ENCODE measurements at places on chromosomes 5 and 9.

DNA sequence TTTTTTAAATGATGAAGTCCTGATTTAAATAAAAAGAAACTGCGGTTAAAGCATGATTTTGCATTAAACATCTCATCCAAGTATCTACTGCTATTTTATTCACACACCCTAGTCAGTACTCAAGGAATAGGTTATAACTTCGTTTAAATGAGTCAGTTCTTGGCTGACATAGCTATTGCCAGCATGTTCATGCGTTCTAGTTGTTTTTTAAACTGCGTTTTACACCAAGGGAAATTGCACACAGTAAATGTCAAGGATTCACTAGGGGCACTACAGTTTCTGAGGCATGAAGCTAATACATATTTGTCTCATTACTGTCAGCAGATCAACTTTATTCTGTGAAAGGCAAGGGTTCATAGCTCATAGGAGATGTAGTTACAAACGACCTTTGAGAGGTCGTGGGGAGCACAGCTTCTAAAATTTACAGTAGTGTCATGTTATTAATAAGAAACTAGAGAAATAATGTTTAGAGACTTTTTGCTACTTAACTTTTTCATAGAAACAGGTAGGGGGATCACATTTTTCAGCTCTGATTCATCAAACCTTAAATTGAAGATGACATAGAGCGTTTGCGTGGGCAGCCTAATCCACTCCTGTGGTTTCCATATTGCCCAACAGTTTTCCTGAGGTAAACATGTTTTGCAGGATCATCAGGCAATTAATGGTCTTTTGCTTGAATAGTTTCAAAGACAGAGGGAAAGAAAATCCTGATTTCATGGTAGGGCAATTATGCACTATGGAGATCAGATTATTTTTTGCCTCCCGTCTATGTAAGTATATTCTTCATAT, 2222.7 kb upstream of the WWC1 start:
- no peak for DNase-seq

DNA sequence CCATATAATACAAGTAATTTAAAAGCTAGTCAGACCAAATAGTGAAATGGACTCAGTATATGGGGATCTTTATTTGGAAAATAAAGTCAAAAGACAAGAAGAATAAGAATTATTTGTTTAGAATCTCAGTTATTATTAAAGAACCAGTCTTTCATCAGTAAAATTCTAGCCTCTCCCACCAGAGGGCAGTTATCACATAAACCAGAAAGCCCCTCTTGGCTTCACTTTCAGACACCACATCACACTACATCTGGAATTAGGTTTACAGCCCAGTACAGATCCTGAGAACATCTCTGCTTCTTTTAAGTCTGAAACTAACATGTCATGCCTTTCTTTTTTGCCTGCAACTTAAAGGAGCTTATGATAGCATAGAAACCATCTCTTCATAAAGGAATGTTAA, 12.2 kb upstream of the HSPB3 start:
- no peak for DNase-seq

DNA sequence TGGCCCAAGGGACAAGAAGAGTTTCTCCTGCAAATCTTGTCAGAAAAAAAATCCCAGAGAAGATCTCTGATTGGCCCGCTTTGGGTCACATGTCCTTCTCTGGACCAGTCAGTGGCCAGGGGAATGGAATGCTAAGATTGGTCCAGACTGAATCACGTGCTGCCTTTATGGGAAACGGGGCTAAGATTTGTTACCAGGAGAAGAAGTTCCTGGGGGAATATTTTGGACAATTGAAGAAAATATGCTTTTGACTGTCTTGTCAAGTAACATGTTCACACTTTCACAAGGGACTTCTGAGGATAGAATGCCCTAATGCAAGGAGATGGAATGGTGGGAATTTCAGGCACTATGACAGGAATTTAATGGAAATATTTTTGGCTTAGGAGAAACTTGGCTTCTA, 74.1 kb upstream of the SH3PXD2B start:
- no peak for DNase-seq

DNA sequence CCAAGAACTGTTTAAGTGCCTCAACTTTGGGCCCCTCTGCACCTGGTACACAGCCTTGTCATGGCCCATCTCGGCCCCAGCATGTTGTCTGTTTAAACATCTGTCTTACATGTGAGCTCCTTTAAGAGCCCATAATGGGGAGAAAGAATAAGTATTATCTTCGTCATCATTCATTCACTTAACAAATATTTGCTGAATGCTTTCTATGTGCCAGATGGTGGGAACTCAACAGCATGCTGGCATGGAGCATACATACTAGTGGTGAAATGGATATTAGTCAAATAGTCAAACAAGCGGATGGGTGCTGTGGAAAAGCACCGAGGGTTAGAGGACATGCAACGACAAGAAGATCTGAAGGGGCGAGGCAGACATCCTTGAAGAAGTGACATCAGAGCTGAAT, 54.5 kb downstream of the GABBR2 start:
- DNase-seq, result no peak

- no peak for DNase-seq
These were observed 163.3 kb upstream of the WWC1 start for GRCh38 chr5:168128111-168128510.

DNA sequence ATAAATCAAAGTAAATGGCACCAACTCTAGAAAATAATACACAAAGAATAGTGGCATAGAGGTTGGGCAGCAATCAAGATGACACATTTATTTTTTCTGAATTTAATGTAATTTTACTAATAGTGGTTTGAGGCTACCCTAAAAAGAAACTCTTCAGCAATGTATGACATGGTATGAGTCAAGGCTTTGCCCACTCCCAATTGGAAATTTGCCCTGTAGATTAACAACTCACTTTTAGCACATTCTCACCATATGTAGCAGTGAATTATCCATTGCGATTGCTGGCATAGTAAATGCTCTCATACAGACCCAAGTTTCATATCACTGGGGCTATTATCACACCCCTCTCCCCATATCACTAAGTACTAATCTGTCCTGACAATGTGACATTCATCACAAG, 832.1 kb upstream of the ZNF608 start:
- DNase-seq, result no peak

GRCh38 chr5:137622850-137623249, 113.0 kb downstream of the KLHL3 start:
- DNase-seq, result peak; percentile 73

GRCh38 chr5:169166078-169166477, 134.9 kb downstream of the SLIT3 start:
- no peak for DNase-seq

GRCh38 chr9:79301551-79302391, 270.0 kb upstream of the TLE4 start:
- no peak for DNase-seq

DNA sequence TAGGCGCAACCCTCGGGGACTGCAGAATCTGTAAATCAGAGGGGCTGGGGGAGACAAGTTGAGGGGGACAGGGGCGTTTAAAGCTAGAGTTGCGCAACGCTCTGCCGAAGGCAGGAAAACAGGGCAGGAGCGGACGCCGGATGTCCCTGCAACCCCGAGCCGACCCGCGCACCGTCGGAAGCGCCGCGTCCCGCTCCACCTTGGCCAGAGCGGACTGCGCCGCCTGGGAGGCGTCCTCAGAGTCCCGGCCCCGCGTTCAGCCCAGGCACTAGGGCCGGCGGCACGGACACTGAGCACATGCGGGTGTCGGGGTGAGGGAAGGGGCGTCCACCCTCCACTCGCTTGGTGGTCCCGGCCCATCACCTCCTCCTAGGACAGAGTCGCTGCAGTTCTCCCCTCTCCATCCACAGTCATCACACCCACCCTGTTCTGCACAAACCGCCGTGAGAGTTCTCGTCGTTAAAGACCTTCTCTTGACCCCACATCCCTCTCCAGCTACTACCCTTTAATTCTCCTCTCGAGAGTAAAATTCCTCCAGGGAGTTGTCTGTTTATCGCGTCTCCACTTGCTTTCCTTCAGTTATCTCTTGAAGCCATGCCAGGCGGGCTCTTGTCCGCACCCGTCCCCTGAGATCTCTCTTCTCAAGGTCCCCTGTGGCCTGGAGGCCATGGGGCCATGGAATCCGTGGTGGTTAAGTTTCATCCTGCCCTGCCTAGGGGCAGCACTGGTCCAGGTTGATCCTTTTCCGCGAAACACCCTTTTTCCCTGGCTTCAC, 796 bp upstream of the PDLIM7 start:
- no peak for DNase-seq

DNA sequence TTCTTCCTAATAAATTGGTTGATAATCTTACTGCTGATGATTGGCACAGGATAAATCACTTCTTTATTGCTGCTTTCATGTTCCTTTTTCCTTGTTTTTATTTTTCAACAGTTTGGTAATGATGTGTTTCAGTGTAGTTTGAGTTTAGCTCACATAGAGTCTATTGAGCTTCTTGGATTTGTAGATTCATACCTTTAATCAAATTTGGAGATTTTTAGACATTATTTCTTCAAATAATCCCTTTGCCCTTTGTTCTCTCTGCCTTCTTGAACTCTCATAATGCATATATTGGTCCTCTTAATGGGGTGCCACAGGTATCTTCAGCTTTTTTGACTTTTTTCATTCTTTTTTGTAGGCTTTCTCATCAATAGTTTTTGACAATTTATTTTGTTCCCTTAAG, 275.3 kb downstream of the TLE4 start:
- no peak for DNase-seq

DNA sequence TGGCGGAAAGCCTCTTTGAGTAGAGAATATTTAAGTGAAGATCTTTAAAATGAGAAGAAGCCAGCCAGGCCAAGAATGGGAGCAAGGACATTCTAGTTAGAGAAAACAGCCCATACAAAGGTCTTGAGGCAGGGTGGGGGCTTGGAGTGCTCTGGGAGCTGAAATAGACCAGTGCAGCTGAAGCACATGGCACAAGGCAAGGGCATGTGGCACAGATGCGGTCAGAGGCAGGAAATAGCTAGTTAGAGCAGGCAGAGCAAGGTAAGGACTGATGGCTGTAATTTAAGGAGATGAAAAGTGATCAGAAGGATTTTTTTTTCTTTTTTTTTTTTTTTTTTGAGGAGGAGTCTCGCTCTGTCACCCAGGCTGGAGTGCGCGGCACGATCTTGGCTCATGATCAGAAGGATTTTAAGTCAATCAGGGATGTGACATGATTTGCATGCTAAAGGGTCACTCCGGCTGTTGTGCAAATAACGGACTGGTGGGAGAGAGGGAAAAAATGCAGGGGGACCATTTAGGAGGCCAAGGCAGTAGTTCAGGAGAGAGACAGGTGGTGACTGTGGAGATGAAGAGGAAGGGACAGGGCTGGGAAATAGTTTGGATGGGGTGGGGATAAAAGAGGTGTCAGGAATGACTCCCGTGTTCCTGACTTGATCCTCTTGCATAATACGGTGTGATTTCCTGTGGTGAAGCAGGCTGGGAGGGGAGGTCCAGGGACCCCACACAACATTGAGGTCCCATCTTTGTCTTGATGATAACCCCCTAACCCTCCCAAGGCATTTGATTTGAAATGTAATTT, 207.6 kb downstream of the HSPA4 start:
- DNase-seq, result no peak

All from osteocyte (in vitro differentiated cells).